ENCODE measurements at places on chromosomes 12 and 14.

GRCh38 chr12:50403001-50403440 is 2.3 kb downstream of the LARP4 start:
- no peak for DNase-seq

DNA sequence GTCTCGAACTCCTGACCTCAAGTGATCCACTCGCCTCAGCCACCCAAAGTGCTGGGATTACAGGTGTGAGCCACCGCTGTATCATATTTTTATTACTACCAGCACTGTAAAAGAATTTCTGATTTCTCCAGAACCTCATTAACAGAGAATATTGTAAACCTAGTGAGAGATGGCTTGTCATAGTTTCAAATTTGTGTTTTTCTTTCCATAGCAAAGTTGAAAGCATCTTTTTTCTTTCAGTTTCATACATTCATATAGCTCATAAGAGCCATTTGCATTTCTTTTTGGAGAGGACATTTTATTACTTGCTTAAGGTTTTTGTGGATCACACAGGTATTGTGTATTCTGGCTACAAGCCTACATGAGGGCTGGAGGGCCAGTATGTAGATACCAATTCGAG is 58.0 kb downstream of the MIS18BP1 start:
- DNase-seq = no peak

DNA sequence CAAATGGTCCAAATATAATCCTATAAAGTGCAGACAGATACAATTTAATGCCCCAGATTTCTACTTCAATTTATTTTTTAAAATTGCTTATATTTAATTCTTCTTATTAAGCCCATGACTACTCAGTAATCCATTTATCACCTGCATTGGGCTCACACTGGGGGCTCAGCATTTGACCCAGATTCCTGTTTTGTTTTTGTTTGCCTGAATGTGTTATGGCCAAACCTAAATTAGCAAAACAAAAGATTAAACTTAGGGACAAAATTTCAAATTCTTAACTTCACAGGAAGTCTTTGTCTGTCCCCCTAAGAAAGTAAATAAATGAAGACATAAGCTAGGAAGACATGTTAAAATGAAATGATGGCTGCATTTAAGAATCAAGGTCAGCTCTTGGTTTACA is 322.3 kb downstream of the RMST start:
- DNase-seq = no peak

DNA sequence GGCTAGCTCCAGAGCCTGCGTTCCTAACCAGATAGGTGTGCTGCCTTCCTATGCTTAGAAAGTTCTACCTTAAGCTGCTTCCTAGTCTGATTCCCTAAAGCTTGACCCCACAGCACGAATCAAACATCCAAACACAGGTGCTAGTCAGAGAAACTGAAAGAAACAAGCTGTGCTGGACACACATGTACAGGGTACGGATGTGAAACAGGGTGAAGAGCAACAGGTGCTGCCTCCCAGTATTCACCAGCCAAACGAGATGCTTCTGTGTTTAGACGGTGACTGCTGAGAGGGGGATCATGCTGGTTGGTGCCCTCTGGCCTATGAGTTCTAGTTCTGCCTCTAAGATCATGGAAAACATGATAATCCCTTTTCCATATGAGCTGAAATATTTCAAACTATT is 105.3 kb downstream of the GRIP1 start:
- no peak for DNase-seq

GRCh38 chr14:104681689-104682074 is 7.7 kb upstream of the INF2 start:
- no peak for DNase-seq

DNA sequence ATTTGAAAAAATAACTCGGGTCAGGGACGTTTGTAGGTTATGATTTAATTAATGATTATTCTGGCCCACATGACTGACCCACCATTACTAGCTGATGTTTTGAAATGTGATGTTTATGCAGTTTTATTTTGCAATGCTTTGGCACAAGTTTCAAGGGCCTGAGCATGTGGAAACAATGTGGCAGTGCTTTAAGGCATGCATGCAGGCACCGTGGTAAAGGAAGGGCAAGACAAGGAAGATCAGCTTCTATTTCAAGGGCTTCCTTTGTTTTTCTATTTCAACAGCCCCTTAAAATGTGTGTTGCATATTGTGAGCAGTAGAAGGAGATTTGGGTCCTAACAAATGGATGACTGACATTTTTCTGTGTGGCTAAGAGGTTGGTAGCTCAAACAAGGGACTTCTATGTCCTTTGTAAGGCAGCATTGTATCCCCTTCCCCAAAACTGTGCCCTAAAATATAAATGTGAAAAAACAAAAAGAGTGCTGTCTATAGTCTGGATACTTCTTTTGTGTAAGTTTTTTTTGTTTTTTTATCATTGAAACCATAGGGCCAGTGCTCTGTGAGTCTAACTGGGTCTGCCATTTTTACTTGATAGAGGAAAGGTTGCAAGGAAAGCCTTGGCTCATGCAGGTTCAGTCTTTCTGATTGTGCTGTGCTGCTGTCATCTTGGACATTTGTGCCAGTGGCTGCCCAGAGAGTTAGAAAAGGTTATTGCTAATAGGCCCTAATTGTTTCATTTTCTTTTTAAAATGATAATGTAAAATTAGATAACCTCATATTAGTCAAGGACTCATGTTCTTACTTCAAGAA is 103.5 kb downstream of the FGD4 start:
- DNase-seq = no peak

DNA sequence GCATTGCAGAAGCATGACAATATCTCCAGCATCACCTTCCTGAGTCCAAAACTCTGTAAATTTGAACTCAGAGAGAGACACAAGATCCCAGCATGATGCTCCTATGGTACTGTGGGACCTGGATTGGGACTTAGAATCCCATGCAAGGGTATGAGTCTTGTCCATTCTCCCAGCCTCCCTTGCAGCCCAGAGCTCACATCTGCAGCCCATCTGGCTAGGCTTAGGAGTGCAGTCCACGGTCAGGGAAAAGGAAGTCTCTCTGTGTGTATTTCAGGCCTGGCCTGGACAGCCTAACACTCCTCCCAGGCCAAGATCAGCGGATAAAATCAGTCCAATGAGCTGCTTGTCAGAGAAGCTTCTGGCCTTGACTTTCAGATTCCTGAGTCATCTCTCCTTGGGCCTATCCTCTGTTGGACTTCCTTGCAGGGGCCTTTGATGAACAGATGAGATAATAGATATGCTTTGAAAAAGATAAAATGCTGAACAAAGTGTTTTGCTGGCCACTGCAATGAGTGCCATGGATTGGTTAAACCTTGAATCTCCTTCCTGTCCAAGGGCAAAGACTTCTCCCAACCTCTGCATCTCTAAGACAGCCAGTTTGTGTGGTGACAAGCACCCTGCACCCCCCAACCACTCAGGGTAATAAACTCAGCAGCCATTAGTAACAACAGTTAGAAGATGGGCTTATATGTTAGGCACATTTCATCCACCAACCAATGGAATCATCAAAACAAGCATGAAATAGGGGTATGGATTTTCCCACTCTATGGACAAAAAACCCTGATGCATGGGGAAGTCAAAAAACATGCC is 412.8 kb upstream of the TBX3 start:
- no peak for DNase-seq

DNA sequence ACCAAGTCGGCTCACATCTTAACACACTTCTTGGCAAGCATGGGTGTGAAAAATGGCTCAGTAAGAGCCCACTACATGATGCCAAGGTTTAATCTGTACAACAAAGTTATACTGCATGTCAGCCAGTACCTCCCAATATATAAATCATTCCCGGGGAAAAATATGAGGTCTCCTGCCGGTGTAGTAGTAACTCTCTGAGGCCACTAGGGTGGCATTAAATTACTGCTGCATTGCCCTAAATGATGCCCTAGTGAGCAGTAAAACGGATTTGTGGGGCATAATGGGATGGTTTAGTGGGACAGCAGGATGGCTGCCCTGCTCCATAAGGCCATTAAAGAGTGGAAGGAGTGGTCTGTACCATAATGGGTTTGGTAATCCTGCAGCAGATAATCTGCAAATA is 267.7 kb downstream of the MED13L start:
- no peak for DNase-seq

GRCh38 chr12:4116251-4117111 is 157.1 kb upstream of the CCND2 start:
- no peak for DNase-seq

- no peak for DNase-seq
Measured at GRCh38 chr12:132525011-132525832, 35.3 kb downstream of the FBRSL1 start.

- DNase-seq = no peak
Measured at GRCh38 chr14:61513986-61514830, 181.1 kb upstream of the HIF1A start.

DNA sequence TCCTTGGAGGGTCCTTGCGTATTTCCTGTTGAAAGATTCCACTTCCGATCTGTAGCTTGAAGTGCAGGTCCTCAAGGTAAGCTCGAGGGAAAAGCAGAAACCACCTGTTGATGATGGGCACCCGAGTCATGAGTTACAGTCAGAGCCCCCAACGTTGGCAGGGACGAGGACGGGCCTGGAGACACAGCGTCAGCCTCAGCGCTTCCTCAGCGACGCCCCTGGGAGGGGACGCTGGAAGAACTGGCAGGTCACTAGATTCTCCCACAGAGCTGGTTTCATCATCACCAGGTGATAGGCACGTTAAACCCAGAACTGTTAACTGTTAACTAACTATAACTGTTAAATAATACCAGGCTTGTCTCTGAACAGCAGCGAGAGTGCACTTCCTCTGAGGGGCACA is 101.8 kb downstream of the TNFAIP2 start:
- DNase-seq = no peak

GRCh38 chr14:63510538-63510937 is 32.6 kb downstream of the PPP2R5E start:
- DNase-seq = no peak

GRCh38 chr12:47941475-47941780 is 22.0 kb upstream of the TMEM106C start:
- DNase-seq = no peak

DNA sequence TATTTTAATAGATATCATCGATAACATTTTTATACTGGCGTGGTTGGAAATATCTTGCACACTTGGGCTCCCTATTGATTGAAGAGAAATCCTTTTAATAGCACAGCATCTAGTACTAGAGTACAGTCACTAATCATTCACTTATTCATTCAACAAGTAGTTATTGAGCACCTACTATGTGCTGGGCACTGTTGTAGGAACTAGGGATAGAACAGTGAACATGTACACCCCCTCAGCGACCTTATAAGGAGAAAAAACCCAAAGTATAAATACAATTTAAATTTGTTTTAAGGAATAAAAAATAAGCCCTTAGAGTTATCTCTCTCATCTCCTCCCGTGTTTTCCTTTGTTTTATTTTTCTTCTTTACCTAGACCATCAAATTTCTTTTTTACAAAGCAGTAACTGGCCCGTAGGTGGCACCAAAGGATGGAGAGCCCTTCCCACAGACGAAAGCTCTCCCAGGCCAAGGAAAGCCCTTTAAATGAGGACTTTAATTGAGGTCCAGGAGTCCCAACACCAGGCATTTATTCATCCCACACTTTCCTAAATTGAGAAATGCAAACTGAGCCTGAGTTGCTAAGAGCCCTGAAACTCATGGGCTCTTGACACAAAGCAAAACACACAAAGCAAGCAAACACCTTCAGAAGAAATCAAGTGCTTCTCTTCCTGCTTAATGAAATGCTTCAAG is 29.0 kb downstream of the PEBP1 start:
- DNase-seq = no peak

GRCh38 chr12:2751230-2751629 is 43.5 kb upstream of the FKBP4 start:
- DNase-seq = no peak

GRCh38 chr14:95191445-95192199 is 34.3 kb upstream of the DICER1 start:
- DNase-seq = no peak

DNA sequence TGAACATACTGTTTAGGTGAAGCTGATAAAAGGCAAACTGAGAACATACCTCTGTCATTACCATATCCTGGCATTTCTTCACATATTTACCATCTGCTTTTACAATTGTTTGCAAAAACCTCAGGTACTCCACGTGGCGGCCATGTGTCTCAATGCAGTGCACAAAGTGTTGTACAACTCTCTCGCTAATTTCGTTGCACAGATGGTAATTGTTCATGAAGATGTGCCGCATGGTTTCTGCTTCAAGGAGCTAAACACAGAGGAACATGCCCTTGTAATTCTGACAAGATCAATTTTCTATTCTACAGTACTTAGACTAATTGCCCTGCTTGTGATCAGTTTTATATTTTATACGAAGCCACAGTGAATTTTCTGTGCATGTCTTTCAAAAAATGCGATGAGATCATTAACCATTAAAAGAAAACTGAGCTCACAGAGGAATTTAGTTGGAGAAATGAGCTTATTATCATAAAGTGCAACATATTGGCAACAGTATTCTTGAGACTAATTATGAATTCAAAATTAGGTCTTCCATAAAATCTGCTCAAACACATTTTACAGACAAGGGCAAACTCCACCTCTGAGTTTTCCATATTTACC is 233.8 kb downstream of the ITPR2 start:
- DNase-seq = no peak

- no peak for DNase-seq
Measured at GRCh38 chr14:26323869-26324268, 274.0 kb downstream of the NOVA1 start.

GRCh38 chr12:5260591-5261086 is 171.3 kb upstream of the NTF3 start:
- no peak for DNase-seq

DNA sequence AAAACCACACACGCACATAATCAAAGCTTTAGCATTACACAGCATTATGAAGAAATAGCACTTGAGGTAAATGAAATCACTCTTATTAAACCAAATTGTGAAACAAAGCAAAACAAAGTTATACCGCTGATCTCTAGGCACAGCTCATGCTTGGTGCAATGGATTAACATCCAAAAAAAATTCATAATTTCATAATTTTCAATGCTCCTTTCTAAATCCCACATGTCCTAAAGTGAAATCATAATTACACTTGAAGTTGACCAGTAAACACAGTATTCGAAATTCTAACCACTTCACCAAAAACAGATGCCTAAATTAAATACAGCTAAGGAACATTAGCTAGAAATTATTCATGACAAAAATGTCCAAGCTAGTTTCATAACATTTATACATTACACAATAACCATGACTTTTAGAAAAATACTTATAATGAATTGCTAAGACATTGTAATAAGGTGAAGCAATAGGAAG is 1.5 kb downstream of the MLH3 start:
- no peak for DNase-seq

- peak; percentile 56 for DNase-seq
Measured at GRCh38 chr12:69239922-69240630, 707 bp downstream of the CPSF6 start.

DNA sequence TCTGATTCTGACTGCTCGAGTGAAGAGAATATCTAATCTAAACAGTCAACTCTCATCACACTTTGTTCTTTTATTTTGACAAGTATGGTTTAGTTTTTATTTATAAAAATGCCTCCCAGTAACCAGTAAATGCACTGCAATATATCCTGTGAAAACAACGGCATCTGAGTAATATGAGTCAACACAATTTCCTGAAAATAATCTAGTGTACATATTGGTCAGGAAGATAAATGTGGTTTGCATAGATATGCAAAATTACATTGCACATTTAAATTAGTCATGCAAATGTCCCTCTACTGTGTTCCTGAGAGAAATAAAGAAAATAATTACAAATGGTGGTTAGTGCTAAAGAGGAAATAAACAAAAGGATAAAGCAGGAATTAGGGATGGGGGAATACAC is 1190.7 kb upstream of the SEL1L start:
- DNase-seq = no peak

GRCh38 chr12:29380536-29381523 is at the start of gene ERGIC2:
Gene ERGIC2 (minus strand): TSS chr12:29381172. CDS start chr12:29371633, 9,539 bp downstream.
- peak; percentile 91 for DNase-seq

- DNase-seq = no peak
Measured at GRCh38 chr14:65170318-65170717, 68.0 kb upstream of the MAX start.

- DNase-seq = no peak
Measured at GRCh38 chr14:70180718-70181117, 8.0 kb downstream of the SLC8A3 start.

All from CD4-positive, alpha-beta T cell treated with Interleukin-6 for 4 hours (primary cell).